ENCODE measurements at places on chromosomes 13 and 19.

- no peak for DNase-seq
These were observed 286.2 kb downstream of the NDFIP2 start for GRCh38 chr13:79767126-79767525.

DNA sequence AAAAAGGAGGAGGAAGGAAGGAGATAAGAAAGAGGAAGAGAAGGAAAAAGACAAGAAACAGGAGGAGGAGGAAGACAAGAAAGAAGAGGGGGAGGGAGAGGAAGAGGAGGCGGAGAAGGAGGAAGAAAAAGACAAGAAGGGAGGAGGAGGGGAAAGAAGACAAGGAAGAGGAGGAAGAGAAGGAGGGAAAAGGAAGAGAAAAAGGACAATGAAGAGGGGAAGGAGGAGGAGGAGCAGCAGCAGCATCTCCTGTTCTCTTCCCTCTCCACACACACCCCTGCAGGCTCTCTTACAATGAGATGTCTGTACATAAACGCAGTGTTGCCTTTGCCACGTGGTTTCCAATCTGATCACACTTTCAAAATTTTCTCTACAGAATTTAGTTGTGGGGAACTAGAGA is 66.6 kb downstream of the RUBCNL start:
- DNase-seq = no peak

- DNase-seq = no peak
These were observed 86.4 kb upstream of the SLC7A1 start for GRCh38 chr13:29681864-29682263.

- DNase-seq = peak; percentile 6
These were observed 727 bp downstream of the CNMD start for GRCh38 chr13:52738719-52739467.

- no peak for DNase-seq
These were observed 140.2 kb downstream of the KLF5 start for GRCh38 chr13:73198991-73199411.

GRCh38 chr13:63999614-64000305 is 2584.1 kb upstream of the PCDH20 start:
- no peak for DNase-seq

DNA sequence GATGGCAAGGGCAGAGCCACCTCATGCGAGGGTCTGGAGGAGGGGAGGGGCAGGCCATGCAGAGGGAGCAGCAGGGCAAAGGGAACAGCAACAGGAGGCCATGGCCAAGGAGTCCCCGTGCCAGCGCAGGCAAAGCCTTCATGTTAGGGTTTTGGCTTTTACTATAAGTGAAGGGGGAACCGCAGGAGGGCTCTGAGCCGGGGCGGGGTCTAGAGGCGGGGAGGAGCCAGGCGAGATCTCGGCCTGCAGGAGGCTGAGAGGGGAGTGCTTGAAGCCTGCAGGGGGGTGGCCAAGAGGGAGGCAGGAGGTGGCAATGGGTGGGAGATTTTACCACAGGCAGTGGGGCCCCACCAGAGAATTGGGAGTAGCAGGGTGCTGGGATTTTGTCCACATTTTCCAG is 6.3 kb downstream of the ARHGAP33 start:
- no peak for DNase-seq

Data from activated CD4-positive, alpha-beta T cell treated with anti-CD3 and anti-CD28 coated beads, Interleukin-10, Interleukin-2, amounts not matched to agents 100 ng/mL and 50 ng/mL, durations not matched to agents 16 hours and 8 hours (primary cell).